ENCODE measurements at places on chromosomes 6 and 20.

- no peak for DNase-seq
These were observed 117.3 kb upstream of the TNFAIP3 start for GRCh38 chr6:137749696-137750211.

- peak; percentile 50 for DNase-seq
These were observed 3.0 kb upstream of the PRDM13 start for GRCh38 chr6:99603421-99604165.

GRCh38 chr6:83921315-83921714 is 61.8 kb downstream of the CYB5R4 start:
- no peak for DNase-seq

DNA sequence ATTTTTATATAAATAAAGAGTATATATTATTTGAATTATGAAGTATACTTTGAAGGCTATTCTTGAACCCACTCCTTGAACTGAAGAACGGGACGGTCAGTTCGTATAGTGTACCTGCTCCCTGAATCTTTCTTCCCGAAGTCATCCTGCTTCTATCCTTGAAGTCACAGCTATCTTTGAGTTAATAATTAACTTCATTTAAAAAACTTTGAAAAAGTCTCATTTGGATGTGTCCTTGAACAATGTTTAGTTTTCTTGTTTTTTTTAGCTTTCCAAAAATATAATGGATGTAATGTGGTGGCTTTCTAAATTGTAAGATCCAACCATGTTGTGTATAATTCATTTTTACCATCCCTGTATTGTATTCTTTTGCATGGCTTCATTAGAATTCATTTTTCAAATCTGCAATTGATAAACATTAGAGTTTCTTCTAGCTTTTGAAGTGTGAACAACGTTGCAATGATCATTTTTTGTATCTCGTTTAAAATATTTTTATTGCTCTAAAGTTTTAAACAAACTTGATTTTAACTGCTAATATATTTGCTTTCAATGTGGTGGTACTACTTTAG is 94.4 kb downstream of the NCOA3 start:
- no peak for DNase-seq

DNA sequence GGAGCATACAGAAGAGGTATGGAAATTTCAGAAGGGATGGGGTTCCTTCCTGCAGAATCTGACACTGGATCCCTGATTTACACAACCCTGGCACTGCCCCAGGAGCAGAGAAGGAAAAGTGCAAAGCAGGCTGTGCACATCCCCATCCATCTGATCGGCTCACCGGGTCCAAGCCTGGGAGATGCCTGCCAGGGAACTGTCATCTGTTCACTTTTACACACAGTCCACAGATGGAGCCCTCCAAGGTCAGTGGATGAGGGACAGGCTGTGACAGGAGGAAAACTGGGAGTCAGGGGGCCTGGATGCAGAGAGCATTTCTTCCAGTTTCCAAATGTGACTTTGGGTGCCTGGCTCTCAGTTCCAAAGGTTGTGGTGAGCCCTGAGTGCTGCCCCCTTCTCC is 11.0 kb upstream of the SYNDIG1 start:
- DNase-seq = no peak

GRCh38 chr6:38715016-38715689 is at the start of gene DNAH8:
TSS of gene DNAH8 (plus strand) at chr6:38715311. CDS start at chr6:38722810, 7,499 bp downstream.
- DNase-seq = peak; percentile 34

- DNase-seq = no peak
These were observed 725.0 kb upstream of the HS3ST5 start for GRCh38 chr6:115067690-115068447.

DNA sequence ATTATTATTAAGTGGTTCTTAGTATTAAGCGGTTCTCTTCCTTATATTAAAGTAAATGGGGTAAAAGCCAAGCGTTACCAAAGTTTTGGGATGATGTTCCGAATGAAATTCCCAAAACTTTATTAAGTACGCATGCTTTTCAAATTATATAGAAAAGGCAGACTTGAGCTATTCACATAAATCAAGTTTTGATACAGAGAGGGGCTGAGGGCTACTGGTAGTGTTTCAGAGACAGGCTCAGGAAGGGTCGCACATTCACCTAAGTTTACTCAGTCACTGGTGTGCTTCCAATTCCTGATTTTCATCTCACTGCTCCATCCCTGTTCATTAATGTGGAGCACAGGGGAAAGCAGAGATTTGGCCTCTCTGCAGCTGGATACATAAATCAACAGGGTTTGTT is 652.2 kb downstream of the QKI start:
- no peak for DNase-seq

GRCh38 chr20:4833074-4833728 is 111.5 kb downstream of the PRND start:
- no peak for DNase-seq

GRCh38 chr6:52227495-52227894 is 16.8 kb downstream of the IL17F start:
- DNase-seq = peak; percentile 86

DNA sequence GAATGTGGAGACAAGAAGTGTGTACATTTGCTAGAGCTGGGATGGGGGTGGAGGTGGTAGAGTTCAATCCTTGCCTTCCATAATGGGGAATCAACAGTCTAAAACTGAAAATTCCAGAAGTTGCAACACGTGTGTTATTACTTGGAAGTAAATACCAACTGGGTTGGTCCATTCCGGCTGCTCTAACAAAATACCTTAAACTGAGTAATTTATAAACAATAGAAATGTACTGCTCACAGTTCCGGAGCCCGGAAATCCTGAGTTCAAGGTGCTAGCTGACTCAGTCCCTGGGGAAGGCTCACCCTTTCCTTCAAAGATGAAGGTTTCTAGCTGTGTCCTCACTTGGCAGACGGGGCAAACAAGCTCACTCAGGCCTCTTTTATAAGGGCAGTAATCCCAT is 59.0 kb downstream of the RIN2 start:
- DNase-seq = no peak

DNA sequence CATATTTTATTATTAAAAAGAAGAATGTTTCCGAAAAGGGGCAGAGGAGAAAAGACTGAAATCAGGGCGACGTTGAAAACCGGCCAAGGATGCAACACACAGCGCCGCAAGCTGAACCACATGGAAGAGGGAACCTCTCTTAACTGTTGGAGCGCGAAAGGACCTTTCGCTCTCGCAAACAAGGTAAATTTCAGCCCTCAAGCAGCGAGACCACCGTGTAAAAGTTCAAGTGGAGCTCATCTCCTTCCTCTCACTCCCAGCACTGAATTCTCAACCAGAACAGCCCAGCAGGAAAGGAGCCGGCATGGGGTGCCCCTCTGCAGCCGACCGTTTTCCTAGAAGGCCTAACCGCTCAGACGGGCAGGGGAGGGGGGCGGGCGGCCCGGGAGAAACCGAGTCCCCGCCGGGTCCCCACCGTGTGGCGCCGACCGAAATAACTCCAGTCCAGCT is 621 bp downstream of the GPR63 start:
- peak; percentile 3 for DNase-seq

DNA sequence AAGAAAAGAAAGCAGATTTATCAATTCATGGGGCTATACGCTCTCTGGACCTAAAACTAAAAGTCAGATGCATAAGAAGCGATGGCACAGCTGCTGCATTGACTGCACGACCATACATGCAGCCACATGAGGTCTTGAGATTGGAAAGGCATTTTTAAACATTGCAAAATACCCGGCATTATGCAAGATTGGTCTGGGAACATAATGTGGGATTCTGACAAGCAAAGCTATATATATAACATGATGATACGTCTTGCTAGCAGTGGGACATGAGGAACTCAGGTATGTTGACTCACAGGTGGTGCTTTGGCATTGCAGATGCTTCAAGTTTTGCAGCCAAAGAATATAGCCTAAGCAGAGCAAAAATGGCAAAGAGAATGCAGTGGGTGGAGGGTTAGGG is 55.1 kb downstream of the SAMD3 start:
- DNase-seq = no peak

DNA sequence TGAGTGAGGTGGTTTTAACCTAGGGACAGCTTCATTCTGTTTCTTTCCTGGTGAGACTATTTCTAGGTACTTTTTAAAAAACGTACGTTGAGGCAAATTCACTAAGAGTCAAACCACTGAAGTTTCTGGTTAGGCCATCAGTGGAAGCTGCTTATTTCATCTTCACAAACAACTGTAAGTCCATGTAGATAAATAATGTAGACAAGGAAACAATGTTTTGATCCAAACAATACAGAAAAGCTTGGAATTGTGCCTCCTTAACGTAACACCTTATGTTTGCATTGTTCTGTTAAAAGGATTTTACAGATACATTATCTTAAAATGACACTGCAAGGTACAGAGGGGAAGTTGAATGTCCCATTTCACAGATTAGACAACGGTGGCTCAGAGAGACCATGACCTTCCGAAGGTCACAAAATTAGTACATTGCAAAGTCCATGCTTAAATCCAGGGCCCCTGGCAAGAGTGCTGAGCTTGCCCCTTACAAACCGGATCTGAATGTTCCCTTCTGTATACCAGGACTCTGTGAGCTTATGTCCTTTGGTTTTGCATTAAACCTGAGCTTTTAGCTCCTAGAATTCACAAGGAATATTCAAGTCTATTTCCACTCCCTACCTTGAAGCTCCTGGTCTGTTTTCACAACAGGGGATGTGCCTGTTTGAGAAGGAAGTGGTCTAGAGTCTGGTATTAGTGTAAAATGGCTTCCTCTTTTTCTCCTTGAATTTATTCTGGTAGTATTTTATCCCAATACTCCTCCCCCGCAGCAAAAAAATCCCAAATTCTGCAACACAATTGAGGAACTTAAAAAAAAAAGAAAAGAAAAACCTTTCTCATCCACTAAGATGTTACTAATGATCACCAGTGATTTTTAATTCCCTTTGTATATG is 28.9 kb upstream of the ZNF217 start:
- DNase-seq = no peak

DNA sequence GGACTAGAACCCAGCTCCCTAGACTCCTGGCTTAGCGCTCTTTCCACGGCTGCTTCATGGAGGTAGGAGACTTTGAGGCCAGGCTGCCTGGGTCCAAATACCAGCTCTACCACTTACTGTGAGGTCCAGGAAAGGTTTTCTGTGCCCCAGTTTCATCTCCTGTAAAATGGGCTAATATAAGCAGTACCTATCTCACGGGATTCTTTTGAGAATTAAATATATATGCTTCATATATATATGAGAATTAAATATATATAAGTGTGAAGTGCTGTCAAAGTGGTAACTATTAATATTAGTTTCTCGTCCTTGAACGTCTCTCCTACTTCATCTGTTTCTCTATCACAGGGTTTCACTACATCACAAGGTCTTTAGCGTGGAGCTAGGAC is 10.2 kb upstream of the LY6G5C start:
- no peak for DNase-seq

- DNase-seq = no peak
These were observed 31.2 kb downstream of the PRR18 start for GRCh38 chr6:166277018-166277417.

GRCh38 chr6:145070791-145071190 is 664.5 kb downstream of the EPM2A start:
- DNase-seq = no peak

DNA sequence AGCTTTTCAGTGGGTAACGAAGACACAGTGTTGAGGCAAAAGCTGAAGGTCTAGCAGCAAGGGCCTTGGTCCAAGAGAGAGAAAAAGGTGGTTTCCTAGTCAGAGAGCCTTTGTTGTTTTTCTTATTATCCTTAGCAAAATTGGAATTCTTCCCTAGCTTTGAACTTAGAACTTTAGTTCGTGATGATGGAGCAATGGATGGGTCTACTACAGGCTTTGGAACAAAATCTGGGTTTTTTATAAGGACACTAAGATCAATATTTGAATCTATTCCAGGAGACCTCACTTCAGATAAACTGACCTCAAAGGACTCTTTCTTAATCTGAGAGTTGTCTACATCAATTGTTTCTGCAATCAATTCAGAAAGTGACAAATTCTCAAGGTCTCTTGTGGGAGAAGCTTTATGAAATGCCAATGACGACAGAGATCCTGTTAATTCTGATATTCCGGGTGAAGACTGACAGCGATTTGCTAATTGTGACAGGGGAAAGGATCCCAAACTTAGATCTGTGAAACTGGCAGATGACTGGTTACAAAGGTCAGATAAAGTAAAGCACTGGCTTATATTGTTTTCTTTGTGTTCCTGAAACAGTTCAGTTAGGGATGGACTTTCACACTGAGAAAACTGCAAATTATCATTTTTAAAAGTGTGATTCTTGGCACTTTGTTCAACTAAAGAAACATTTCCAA is 17.7 kb downstream of the HBS1L start:
- no peak for DNase-seq

DNA sequence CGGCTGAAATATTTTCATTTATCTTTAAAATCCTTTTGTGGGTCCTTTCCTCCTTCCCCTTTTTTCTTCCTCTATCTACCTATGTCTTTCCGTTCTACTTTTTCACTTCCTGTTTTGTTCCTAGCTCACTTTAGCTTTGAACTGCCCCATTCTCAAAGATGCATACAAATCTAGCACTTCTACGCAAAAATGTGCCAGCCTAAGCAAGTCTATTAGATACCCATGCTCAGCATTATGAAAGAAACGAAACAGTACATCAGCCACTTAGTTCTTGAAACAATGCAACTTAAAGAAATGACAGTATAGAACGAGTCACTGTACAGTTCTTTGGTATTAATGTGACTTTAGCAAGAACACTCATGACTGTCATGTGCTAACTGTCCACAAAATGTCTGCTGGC is 47.3 kb upstream of the MARCKS start:
- no peak for DNase-seq

DNA sequence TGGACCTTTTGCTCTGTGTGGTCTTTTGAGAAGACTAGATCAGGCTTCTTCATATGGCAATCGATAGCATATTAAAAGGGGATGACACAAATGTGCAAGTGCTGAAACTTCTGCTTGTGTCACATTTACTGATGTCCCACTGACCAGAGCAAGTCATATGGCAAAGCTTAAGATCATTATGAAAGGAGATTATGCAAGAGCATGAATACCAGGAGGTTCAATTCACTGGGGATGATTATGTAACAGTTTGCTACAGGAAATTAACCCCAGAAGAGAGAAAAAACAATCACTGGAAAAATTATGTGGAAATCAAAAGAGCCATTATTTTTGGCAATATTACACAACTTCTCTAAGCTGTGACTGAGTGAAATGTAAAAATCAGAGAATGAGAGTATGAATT is 13.7 kb upstream of the PRDM13 start:
- no peak for DNase-seq

- DNase-seq = no peak
These were observed 225.9 kb upstream of the CITED2 start for GRCh38 chr6:139600343-139600742.
